ENCODE measurements at places on chromosomes 1 and 21. TPM values are rescaled to one million over a fixed set of nuclear protein-coding genes. Genes with fewer than 3 reads are reported as not detected.

- H3K4me1 ChIP-seq: peaks cover 7% of the 10 kb centered on the region
- no peaks in the 10 kb centered on the region for H3K27me3 ChIP-seq
- H3K4me3 ChIP-seq: no peak overlapping the region
- no peaks in the 10 kb centered on the region for H3K36me3 ChIP-seq
- no peak for DNase-seq
These were observed 126.1 kb upstream of the KIAA1614 start for GRCh38 chr1:180786624-180787023.

DNA sequence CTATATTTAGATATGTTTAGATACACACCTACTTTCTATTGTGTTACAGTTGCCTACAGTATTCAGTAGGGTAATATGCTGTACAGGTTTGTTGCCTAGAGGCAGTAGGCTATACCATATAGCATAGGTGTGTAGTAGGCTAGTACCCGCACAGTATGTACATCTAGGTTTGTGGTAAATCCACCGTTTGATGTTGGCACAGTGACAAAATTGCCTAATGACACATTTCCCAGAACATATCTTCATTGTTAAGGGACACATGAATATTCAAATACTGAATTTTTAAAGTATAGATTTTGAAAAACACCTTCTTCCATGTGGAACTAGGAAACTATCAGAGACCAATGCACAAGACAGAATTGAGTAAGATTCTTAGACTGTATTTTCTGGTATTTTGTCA is 22.6 kb upstream of the PDC start:
- no peaks in the 10 kb centered on the region for H3K27me3 ChIP-seq
- peaks cover 11% of the 10 kb centered on the region for H3K4me1 ChIP-seq
- no peaks in the 10 kb centered on the region for H3K36me3 ChIP-seq
- H3K4me3 ChIP-seq: no peak overlapping the region
- DNase-seq: no peak

- H3K36me3 ChIP-seq: no peaks in the 10 kb centered on the region
- H3K27me3 ChIP-seq: peaks cover 34% of the 10 kb centered on the region
- no peak overlapping the region for H3K27ac ChIP-seq
- H3K4me1 ChIP-seq: no peaks in the 10 kb centered on the region
- no peak overlapping the region for H3K4me3 ChIP-seq
- no peak for DNase-seq
These were observed 42.8 kb upstream of the SIM2 start for GRCh38 chr21:36656138-36656537.

DNA sequence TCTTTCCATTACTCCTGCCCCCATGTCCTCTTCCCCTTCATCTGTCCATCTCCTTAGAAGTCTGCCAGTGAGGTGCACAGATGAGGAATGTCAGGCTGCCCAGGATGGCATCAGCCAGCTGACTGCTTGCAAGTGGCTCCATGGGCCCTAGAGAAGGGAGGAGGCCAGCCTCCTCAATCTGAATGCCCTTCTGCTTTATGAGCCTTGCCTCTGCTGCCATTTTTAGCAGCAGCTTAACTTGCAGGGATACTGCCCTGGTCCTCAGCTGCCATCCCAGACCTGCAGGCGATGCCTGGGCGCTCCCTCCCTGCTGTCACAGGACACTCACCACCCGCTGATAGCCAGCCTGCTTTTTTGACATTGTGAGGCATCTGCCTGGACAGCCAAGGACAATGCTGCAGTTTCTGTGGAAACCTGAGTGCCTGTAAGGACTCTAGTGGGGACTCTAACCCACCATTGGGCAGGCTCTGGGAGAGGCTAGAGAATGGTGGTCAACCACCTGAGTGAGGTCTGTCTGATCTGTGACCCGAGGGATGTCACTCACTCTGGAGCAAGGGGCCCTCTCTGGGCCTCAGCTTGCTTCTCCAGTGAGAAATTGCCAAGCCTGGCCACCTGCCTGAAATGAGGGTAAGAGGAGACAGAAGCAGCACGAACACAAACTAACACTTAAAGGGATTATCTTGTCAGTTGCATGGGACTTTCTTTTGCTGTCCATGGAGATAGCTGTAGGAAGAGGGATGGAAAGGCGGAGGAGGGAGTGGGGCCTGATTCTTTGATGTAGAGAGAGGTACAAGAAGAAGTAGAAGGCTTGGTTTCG is 185.0 kb downstream of the MIS18A start:
- H3K27ac ChIP-seq: no peak overlapping the region
- H3K36me3 ChIP-seq: no peaks in the 10 kb centered on the region
- DNase-seq: no peak
- no peaks in the 10 kb centered on the region for H3K4me1 ChIP-seq
- H3K27me3 ChIP-seq: no peaks in the 10 kb centered on the region
- no peak overlapping the region for H3K4me3 ChIP-seq

DNA sequence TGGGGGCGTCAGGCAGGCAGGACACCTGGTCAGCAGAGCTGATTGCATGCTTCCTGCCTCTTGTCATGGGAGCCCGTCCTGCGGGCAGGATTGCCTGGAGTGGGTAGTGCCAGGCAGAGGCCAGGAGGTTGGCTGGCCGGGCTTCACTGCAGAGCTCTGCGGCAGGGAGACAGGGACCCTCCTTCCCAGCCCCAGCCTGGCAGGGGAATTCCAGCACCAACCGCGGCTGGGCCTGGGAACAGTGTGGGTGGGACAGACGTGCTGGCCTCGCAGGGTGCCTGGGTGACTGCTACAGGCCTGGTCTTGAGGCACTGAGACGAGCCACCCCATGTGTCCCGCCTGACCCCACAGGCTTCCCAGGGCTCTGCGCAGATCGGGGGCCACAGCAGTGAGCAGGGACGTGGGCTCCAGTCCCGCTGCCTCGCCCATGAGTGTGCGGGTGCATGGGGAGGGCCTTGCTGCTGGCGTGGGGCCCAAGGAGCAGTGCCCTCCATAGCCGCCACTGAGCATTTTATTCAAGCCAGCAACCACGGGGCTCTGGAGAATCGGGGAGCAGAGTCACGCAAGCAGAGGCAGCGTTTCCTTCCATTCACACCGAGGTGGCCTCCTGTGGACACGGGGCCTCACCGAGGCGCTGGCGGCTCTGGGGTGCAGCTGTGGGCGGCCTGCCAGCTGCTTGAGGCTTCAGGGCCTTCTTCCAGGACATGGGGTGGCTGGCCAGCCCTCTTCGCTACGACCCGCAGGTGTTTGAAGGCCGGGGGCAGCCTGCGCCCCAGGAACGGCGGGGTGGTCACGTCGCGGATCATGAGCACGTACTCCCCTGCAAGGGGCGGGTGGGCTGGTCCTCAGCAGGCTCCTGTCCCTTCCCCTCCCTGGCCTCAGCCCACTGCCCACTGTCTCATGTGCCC is 70.3 kb downstream of the MORN1 start:
- peaks cover 26% of the 10 kb centered on the region for H3K4me1 ChIP-seq
- peak overlapping the region; percentile 62 for H3K4me3 ChIP-seq
- peaks cover 5% of the 10 kb centered on the region for H3K27me3 ChIP-seq
- peak; percentile 93 for DNase-seq

DNA sequence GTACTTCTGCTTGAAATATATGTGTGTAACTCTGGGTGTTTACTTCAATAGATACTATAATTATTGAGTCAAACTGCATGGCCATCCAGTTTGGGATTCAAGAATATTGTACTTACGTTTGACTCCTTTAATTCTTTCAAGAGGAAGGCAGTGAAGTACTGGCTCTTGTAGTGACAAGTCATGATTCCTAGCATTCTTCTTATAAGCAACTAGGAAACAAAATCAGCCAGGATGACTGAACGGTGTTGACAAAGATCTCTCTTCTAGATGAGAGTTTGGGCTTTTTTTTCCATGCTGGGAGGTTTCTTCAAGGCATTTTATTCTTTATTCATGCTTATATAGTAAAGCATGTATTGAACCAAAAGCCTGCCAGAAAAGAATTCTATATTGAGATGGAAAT is 58.3 kb downstream of the CLEC20A start:
- H3K27me3 ChIP-seq: no peaks in the 10 kb centered on the region
- DNase-seq: no peak
- peaks cover 15% of the 10 kb centered on the region for H3K36me3 ChIP-seq
- no peak overlapping the region for H3K4me3 ChIP-seq
- H3K4me1 ChIP-seq: no peaks in the 10 kb centered on the region

DNA sequence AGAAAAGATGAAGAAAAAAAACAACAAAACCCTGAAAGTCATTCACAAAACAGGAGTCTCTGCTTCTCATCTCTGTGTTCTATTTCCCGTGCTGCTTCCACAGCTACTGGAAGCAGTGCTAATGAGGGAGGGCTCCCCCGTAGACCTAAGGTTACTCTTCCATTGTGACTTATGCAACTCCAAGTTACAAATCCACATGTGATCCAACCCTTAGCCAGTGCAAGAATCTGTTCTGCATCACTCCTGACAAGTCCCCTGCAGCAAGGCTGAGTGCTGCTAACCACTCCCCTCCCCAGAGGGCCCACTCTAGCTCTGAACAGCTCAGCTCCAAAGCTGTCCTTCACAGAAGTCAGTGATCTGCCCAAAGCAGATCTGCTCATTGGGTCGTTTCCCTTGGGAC is 10.3 kb downstream of the DNALI1 start:
- H3K4me1 ChIP-seq: peaks cover 5% of the 10 kb centered on the region
- peaks cover 72% of the 10 kb centered on the region for H3K36me3 ChIP-seq
- no peak overlapping the region for H3K27ac ChIP-seq
- DNase-seq: no peak
- H3K4me3 ChIP-seq: no peak overlapping the region
- no peaks in the 10 kb centered on the region for H3K27me3 ChIP-seq

DNA sequence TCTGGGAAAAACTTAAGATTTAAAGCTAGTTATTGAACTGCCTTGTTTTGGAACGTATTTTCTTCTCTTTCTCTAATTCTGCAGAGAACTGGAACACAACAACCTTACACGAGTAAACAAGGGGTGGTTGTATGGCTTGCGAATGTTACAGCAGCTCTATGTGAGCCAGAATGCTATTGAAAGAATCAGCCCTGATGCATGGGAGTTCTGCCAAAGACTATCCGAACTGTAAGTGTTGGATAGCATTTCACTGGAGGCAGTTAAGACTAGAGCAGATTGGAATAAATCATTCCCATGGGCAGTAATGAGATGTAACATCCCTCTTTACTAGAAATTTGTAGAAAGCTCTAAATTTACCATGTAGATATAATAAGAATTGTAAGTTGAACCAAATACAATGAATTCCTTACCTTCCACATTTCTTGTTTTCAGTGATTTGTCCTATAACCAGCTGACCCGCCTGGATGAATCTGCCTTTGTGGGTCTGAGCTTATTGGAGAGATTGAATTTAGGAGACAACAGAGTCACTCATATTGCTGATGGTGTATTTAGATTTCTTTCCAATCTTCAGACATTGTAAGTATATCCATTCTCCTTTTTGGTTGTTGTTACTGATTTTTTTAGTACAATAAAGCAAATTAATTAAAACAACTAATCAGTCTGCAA is 22.9 kb downstream of the LRIG2 start:
- H3K4me3 ChIP-seq: no peak overlapping the region
- no peaks in the 10 kb centered on the region for H3K4me1 ChIP-seq
- DNase-seq: no peak
- no peaks in the 10 kb centered on the region for H3K27me3 ChIP-seq
- H3K27ac ChIP-seq: no peak overlapping the region
- peaks cover 65% of the 10 kb centered on the region for H3K36me3 ChIP-seq

- no peak overlapping the region for H3K27ac ChIP-seq
- peaks cover 8% of the 10 kb centered on the region for H3K4me1 ChIP-seq
- H3K27me3 ChIP-seq: no peaks in the 10 kb centered on the region
These were observed 8.4 kb downstream of the SLC1A7 start for GRCh38 chr1:53134042-53134485.

DNA sequence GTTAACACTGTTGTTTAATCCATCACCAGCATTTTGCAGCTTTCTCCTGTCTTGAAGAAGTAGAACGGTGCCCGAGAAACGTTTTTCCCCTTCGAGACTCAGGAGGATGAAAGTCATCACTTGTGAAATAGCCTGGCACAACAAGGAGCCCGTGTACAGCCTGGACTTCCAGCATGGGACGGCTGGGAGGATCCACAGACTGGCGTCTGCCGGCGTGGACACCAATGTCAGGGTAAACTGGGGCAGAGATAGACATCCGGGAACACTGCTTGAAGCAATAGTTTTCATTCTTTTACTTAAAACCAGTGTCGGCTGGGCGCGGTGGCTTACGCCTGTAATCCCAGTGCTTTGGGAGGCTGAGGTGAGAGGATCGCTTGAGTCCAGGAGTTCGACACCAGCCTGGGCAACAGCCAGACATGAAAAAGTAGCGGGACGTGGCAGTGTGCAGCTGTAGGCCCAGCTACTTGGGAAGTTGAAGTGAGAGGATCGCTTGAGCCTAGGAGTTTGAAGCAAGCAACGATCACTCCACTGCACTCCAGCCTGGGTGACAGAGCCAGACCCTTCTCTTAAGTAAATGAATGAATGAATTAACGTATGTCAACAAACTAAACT is 945 bp downstream of the CHAF1B start:
- DNase-seq: peak; percentile 85
- no peaks in the 10 kb centered on the region for H3K27me3 ChIP-seq
- H3K4me1 ChIP-seq: peaks cover 6% of the 10 kb centered on the region
- H3K4me3 ChIP-seq: peak overlapping the region; percentile 73

GRCh38 chr1:26218906-26219494 is 15.0 kb upstream of the CEP85 start:
- no peak for DNase-seq
- H3K27ac ChIP-seq: no peak overlapping the region
- no peaks in the 10 kb centered on the region for H3K36me3 ChIP-seq
- H3K27me3 ChIP-seq: peaks cover 43% of the 10 kb centered on the region
- no peak overlapping the region for H3K4me3 ChIP-seq
- no peaks in the 10 kb centered on the region for H3K4me1 ChIP-seq

GRCh38 chr1:9859281-9860014 is 35.7 kb upstream of the CLSTN1 start:
- H3K4me1 ChIP-seq: no peaks in the 10 kb centered on the region
- no peaks in the 10 kb centered on the region for H3K27me3 ChIP-seq
- no peaks in the 10 kb centered on the region for H3K36me3 ChIP-seq
- H3K4me3 ChIP-seq: no peak overlapping the region

GRCh38 chr1:214850432-214851050 is 232.0 kb upstream of the KCNK2 start:
- H3K36me3 ChIP-seq: no peaks in the 10 kb centered on the region
- no peak overlapping the region for H3K27ac ChIP-seq
- no peak for DNase-seq
- no peaks in the 10 kb centered on the region for H3K27me3 ChIP-seq

- H3K27me3 ChIP-seq: no peaks in the 10 kb centered on the region
- no peaks in the 10 kb centered on the region for H3K36me3 ChIP-seq
- H3K4me3 ChIP-seq: peak overlapping the region; percentile 78
- H3K4me1 ChIP-seq: peaks cover 35% of the 10 kb centered on the region
- H3K27ac ChIP-seq: peak overlapping the region; percentile 85
These were observed 618 bp downstream of the HNRNPR start for GRCh38 chr1:23343221-23344110.

- H3K36me3 ChIP-seq: no peaks in the 10 kb centered on the region
- no peak overlapping the region for H3K27ac ChIP-seq
- H3K4me1 ChIP-seq: no peaks in the 10 kb centered on the region
- H3K4me3 ChIP-seq: no peak overlapping the region
- no peak for DNase-seq
These were observed 318.0 kb downstream of the TPR start for GRCh38 chr1:186057086-186057485.

- no peaks in the 10 kb centered on the region for H3K27me3 ChIP-seq
- H3K4me1 ChIP-seq: no peaks in the 10 kb centered on the region
- no peak for DNase-seq
- H3K27ac ChIP-seq: no peak overlapping the region
- H3K4me3 ChIP-seq: no peak overlapping the region
- H3K36me3 ChIP-seq: peaks cover 85% of the 10 kb centered on the region
These were observed 17.0 kb downstream of the MRAP start for GRCh38 chr21:32315511-32316281.

Gene FAM131C
- not detected for total RNA-seq

Gene PPIAL4G
- not detected for total RNA-seq

Gene EPHX1
- total RNA-seq: 77.2 TPM

Gene GJA9
- not detected for total RNA-seq

Gene CD52
- total RNA-seq: not detected

Gene ATP1A4
- total RNA-seq: not detected

Gene UBL4B
- 1.1 TPM for total RNA-seq

Gene NHLH1
- under 0.01 TPM for total RNA-seq

Gene FAM72C
- total RNA-seq: 0.59 TPM

Gene PFDN2
- 27.9 TPM for total RNA-seq

Gene GON4L
- total RNA-seq: 39.4 TPM

Gene CNR2
- not detected for total RNA-seq
